Vagina (tissue), 2 donors: ENCODE measurements at places on chromosomes 16 and 17. TPM values are rescaled to one million over a fixed set of nuclear protein-coding genes. Genes with fewer than 3 reads are reported as not detected.

DNA sequence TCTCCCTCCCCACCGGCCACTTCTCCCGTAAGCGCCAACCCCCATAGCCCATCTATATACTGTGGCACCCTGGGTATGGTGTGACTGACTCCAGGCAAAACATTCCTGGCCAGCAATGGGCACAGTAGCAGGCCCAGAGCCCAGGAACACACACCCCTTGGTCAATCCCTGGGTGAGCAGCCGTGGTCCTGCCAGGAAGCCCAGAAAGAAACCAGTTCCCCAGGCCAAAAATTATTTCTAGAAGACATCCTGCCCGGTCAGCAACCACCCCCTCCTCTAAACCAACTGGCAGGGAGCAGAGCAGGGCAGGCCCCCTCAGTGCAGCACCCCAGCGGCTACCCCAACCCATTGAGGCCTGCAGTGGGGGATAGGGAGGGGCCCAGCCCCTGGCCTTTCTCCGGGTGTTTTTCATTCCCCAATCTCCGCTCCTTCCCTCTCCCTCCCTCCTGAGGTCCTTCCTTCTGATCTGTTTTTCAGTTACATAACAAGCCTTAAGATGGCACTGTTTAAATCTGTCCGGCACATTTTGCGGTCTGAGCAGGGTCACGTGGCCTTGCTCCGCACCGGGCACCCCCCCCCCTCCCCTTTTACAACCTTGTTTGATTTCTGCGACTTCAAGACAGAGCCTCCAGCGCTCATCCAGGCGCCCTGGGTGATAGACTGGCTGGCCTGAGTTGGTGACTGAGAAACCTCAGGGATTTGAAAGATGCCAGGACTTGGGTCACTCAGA is 2.0 kb downstream of the NPTX1 start:
- DNase-seq: no peak

GRCh38 chr16:87474566-87474996 is 18.2 kb downstream of the ZCCHC14 start:
- DNase-seq: no peak

GRCh38 chr17:19260958-19261357 is 23.8 kb downstream of the EPN2 start:
- DNase-seq: no peak

DNA sequence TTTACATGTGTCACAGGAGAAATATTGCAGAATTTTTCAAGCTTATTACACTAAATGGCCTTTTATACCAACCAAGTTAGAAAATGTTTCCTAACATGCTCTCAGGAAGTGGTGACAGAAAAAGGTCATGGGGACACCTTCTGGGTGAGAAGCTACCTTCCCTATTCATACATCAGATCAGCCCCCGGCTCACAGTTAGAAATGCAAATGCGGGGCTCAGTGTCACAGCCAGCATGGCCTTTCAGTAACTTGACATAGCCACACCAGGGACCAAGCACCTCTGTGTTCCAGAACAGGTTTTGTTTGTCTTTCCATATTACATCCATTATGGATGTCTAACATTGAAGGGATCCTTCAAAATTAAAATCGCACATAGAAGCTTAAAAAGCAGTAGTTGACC is 59.5 kb downstream of the CHD9NB start:
- no peak for DNase-seq

DNA sequence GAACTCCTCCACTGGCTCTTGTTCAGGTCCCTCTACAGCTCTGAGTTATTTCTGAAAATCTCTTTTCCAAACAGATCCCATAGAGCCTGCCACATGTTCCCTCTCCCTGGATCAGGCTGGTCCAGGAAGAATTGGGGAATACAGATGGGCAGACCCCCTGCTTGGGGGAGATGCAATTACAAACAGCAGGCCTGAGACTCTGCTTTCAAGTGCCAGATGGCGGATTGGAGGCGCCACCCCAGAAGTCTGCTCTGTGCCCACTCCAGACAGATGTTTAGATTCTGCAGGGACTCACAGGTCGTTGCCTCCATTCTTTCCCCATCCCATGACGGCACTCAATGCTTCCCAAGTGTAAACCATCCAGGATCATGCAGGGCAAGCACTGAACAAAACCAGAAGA is 316.6 kb downstream of the SLC39A11 start:
- DNase-seq: no peak

DNA sequence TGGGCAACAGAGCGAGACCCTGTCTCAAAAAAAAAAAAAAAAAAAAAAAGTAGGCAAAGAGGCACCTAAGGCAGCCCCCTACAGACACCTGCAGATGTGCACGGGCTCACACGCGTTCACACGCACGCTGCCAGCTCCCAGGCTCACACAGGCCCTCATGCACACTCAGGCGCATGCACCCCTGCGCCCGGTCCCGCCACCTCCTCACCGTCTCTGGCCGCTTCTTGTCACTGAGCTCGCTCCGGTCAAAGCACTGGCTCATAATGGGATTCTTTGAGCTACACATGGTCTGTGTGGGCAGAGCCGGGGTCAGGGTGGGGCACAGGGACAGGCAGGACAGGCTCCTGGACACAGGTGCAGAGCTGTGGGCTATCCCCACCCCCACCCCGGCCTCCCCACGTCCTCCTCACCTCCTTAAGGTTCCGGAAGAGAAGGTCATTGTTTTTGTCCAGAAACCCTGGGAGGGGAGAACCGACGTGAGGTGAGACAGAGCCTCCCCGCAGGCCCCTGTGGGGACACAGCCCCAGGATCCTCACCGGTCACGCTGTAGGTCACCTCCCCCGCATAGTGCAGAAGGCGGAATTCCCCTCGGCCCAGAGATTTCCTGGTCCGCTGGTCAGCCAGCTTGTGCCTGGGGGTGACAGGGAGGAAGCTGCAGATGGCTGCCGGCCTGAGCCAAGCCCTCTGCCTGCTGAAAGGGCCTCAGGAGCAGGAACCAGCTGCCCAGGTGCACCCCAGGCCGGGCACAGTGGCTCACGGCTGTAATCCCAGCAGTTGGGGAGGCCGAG is 17.9 kb downstream of the MYO1C start:
- DNase-seq: no peak

KRT33B gene
- total RNA-seq: not detected

MYLK3 gene
- 0.25 TPM for total RNA-seq

ZMYND15 gene
- not detected for total RNA-seq

CA5A gene
- total RNA-seq: not detected

ARHGDIG gene
- not detected for total RNA-seq

TPSD1 gene
- total RNA-seq: 7.1 TPM

JPH3 gene
- total RNA-seq: 2.0 TPM

CCL18 gene
- not detected for total RNA-seq
